ENCODE measurements at places on chromosomes 4 and X. TPM values are rescaled to one million over a fixed set of nuclear protein-coding genes. Genes with fewer than 3 reads are reported as not detected.

The ZFP92 gene
- 0.06 TPM for total RNA-seq

The DIAPH2 gene
- 5.9 TPM for total RNA-seq

The DRD5 gene
- not detected for total RNA-seq

The PPP2R2C gene
- total RNA-seq: not detected

The PPBP gene
- not detected for total RNA-seq

The POU4F2 gene
- total RNA-seq: not detected

The PDGFRA gene
- total RNA-seq: not detected

The ZBED1 gene
- total RNA-seq: 36.7 TPM

The UVSSA gene
- 4.0 TPM for total RNA-seq

The PLXNB3 gene
- 7.4 TPM for total RNA-seq

The SPARCL1 gene
- total RNA-seq: not detected

The TMEM128 gene
- total RNA-seq: 32.8 TPM

The CXCL11 gene
- 0.06 TPM for total RNA-seq

The FUNDC1 gene
- total RNA-seq: 22.2 TPM

The NMU gene
- 8.2 TPM for total RNA-seq

The FGFR3 gene
- 8.1 TPM for total RNA-seq

The GK gene
- 2.1 TPM for total RNA-seq

The COQ2 gene
- total RNA-seq: 36.4 TPM

The MPC1L gene
- total RNA-seq: not detected

The CCNB3 gene
- total RNA-seq: 0.17 TPM

The UGT8 gene
- 11.6 TPM for total RNA-seq

The EDNRA gene
- 3.9 TPM for total RNA-seq

The INTU gene
- total RNA-seq: 1.6 TPM

The PPP1R2C gene
- total RNA-seq: not detected

Measured in epithelial cell of proximal tubule (primary cell).